Endothelial cell (in vitro differentiated cells): ENCODE measurements at places on chromosomes 12 and 14. TPM values are rescaled to one million over a fixed set of nuclear protein-coding genes. Genes with fewer than 3 reads are reported as not detected.

- no peak for DNase-seq
These were observed 17.7 kb downstream of the ERP27 start for GRCh38 chr12:14920475-14921126.

- DNase-seq: no peak
These were observed 22.2 kb upstream of the KIF21A start for GRCh38 chr12:39464976-39465695.

DNA sequence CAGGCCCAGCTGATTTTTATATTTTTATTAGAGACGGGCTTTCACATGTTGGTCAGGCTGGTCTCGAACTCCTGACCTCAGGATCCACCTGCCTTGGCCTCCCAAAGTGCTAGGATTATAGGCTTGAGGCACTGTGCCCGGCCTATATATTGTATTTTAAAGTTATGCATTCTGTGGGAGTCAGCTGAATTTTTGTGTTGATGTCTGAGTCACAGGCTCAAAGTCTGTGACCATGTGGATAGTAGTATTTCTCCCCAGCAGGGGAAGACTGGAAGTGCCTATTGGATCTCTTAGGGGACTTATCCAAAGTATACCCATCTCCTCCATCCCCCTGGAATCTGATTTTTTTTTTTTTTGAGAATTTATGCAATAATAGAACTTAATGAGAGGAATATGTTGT, 43.8 kb upstream of the ATF1 start:
- DNase-seq: no peak

DNA sequence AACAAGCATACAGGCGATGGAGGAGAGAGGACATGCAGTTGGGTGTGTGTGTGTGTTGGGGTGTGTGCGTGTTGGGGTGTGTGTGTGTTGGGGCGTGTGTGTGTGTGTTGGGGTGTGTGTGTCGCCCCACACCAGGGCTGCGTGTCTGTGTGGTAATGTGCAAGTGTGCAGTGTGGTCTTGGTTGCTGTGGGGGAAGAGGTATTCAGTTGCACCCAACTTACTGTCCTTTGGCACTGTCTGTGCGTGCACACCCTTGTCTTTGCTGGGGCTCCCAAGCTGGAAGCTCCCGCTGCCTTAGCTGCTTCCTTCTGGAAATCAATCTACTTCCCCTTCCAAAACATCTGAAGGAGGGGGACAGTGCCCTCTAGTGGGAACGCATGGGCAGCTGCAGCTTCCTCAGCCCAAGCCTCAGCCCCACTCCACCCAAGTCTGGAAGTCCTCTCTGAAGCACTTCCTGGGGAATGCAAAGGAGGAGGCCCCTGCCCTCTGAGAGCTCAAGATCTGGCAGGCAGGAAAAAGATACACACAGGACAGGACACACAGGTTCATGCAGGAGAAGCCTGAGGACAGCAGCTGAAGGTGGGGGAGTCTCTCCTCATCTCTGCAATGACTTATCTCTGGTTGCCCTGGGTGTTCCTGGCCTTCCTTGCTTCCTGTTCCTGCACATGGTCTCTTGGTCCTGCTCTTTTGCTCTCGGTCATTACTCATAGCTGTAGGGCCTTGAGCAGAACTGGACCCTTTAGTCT, 13.1 kb downstream of the ASIC1 start:
- peak; percentile 86 for DNase-seq

DNA sequence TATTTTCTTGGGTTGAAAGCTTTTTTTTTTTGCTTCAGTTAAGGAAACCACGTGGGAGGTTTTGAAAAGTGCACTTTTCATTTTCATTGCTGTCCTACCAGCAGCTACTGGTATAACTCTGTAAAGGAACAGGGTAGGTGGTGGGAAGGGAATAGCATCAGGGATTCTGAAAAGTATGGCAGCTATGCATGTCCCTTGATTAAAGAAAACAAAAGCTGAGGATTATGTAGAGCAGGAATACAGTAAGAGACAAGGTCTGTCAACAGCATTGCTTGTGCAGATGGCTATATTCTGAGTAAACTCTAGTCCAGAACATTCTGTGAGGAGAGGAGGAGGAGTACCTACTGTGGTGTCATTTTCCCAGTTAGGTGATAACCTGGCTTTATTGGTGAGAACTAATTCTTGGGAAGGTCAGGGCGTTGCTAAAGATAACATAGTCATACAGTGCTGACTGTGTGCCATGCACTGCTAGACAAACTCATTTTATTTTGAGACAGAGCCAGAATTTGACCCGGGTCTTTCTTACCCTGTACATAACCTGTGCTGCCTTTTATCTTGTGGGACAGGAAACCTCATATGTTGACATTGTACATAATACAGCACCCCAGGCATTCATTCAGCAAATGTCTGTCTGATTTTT, 80.3 kb upstream of the TRAF3 start:
- DNase-seq: no peak

DNA sequence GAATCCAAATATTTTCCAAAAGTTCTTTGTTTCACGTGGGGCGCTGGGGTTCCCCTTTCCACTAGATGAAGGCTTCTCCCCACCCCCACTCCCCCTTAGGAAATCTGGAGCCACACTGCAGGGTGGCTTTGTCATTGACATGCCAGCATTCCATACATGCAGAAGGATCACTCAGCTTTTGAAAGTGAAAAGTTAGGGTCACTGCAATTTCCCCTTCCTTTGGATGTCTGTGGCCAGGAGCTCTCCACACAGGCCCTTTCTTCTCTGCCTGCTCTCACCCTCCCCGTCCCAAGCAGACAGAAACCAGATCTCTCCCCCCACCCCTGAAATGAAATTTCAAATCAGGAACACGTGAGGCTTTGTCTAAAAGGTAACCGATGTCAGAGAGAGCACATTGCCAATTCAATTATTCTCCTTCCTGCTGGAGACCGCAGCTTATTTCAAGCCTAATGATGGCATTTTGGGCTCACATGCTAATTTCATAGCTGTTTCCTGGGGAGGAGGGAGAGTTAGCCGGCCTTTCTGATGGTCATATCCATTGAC, 153.9 kb upstream of the RFLNA start:
- DNase-seq: no peak

DNA sequence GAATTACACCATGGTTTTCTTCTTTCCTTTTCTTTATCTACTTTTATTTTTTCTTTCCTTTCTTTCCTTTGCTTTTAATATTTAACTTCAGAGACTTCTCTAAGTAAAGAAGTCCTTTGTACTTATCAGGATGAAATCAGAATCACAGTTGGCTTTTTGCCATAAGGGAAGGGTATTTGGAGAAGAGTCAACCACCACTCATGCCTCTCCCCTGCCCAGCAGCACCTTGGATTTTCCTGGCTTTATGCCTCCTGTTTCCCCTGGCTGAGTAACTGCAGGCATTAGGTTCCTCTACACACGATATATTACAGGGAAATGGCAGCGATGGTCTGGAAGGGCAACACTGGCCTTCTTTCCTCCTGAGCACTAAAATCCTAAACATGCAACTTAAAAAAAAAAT, 266.4 kb upstream of the CAND1 start:
- no peak for DNase-seq

DNA sequence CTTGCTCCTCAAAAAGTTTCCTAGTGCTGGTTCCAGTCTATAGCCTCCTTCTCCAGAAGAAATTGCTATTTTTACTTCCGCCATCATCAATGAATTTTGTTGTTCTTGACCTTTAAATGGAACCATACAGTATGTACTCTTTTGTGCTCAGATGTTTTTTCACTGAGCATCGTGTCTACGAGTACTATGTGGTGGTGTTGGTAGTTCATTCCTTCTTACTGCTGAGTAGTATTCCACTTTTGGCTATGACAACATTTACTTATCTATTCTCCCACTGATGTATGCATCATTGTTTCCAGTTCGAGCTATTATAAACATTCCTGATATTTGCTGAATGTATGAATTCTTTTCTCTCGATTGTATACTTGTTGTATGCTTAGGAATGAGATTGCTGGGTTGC, 28.6 kb downstream of the SLC2A14 start:
- DNase-seq: no peak

- DNase-seq: no peak
These were observed 14.6 kb upstream of the TMPRSS12 start for GRCh38 chr12:50828121-50828520.

GRCh38 chr12:51162217-51162616, 10.7 kb downstream of the TFCP2 start:
- DNase-seq: no peak

DNA sequence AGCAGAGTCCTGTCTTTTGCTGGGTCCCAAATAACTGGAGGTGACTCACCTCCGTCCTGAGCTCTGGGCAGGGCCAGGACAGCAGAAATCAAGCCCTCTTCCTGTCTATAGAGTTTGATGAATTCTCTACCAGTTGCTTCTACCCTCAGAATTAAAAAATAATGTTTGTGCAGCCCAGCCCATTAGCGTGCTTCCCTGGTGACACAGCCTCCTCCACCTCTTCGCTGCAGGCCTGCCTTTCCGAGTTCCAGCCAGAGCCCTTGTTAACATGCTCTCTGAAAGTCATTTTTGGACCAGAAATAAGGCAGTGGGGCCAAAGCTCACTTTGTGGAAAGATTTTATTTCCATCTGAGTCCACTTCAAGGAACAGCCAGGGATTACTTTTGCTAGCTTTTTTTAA, 94.0 kb downstream of the TBX5 start:
- DNase-seq: no peak

- no peak for DNase-seq
These were observed 8.9 kb upstream of the AACS start for GRCh38 chr12:125056306-125056705.

GRCh38 chr12:88391556-88391955, 188.7 kb downstream of the KITLG start:
- DNase-seq: no peak

DNA sequence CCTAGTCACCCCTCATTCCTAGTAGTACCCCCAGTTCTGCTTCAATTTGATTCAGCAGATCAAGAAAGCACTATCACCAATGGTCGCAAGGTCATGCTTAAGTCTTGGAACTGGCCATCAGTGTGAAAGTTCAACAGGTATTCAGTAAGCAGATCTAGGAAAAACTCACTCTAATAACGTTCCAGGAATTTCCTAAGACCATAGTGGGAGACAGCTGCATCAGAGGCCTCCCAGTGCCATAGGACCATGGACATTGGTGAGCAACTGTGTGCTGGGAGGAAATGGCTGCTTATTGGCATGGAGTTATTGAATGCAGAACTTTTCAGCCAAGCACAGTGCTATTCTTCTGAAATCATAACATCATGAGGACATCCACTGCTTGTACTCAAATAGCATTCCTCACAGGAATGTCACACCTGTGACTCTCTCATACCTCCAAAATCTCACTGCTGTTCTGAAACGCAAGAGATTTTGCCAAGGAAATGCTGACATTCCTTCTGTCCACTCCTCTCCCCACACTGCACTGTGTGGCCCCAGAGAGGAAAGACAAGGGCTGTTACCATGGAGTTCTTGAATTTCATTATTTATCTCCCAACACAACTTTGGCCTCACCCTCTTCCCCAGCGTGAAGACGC, 30.9 kb upstream of the MDM2 start:
- DNase-seq: no peak

DNA sequence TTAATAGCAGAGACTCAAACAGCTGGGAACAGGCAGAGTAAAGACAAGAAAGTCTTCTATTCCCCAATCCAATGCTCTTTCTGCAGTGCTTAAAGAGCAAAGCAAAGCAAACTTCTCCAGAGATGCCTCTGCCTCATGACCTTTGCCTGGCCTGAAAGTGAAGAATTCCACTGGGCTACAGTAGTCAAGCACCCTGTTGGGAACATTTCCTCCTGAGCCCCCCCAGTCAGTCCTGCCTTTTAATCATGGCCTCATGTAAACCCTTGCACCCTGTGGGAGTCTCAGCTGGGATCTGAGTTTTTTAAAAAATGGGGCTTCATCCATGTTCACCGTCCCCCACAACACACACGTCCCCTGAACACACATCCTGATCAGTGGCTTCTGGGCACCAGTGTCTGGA, 62.7 kb upstream of the TSPAN11 start:
- DNase-seq: no peak

- no peak for DNase-seq
These were observed 24.3 kb upstream of the TMEM106C start for GRCh38 chr12:47939009-47939601.

GRCh38 chr12:39571351-39571750, 48.3 kb downstream of the ABCD2 start:
- no peak for DNase-seq

- no peak for DNase-seq
These were observed 24.6 kb downstream of the RPS6KA5 start for GRCh38 chr14:91035855-91036254.

- DNase-seq: no peak
These were observed 2.9 kb upstream of the RAB35 start for GRCh38 chr12:120119271-120119973.

GRCh38 chr12:75476071-75476470, 4.5 kb upstream of the GLIPR1 start:
- no peak for DNase-seq

GRCh38 chr14:96039633-96040311, 610 bp downstream of the C14orf132 start:
- DNase-seq: peak; percentile 50

ASIC1 gene
- total RNA-seq: 1.9 TPM

FOXM1 gene
- total RNA-seq: 24.3 TPM

OR4E2 gene
- not detected for total RNA-seq

MYF5 gene
- total RNA-seq: not detected

HRK gene
- total RNA-seq: 0.10 TPM

INHBC gene
- not detected for total RNA-seq

RD3L gene
- total RNA-seq: not detected

TAS2R20 gene
- 1.7 TPM for total RNA-seq

CLEC9A gene
- total RNA-seq: not detected
